Thyroid gland (tissue), 4 donors: ENCODE measurements at places on chromosomes 1 and 21. TPM values are rescaled to one million over a fixed set of nuclear protein-coding genes. Genes with fewer than 3 reads are reported as not detected.

The GJB5 gene
- total RNA-seq, result not detected

The CDA gene
- total RNA-seq, result 0.83 TPM

GRCh38 chr1:117821382-117821755, 108.1 kb downstream of the GDAP2 start:
- H3K36me3 ChIP-seq, result no peaks in the 10 kb centered on the region
- H3K4me1 ChIP-seq, result no peaks in the 10 kb centered on the region
- H3K27me3 ChIP-seq, result no peaks in the 10 kb centered on the region
- H3K27ac ChIP-seq, result no peak overlapping the region
- no peak for DNase-seq
- no peak overlapping the region for H3K4me3 ChIP-seq

DNA sequence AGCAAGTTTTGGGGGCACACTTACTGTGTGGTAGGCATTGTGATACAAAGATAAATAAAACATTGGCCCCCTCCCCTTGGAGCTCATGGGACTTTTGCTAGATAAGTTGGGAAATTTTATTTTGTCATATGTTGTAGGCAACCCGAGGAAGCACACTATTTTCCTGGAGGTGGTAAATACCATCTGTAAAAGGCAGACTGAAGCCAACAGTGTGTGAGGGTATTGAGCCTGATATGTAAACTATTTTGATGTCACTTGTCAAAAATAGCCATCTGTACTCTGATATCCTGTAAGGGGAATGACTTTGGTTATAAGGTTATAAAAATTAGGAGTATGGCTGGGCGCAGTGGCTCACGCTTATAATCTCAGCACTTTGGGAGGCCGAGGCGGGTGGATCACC, 30.6 kb downstream of the VANGL2 start:
- no peaks in the 10 kb centered on the region for H3K27me3 ChIP-seq
- H3K4me1 ChIP-seq, result no peaks in the 10 kb centered on the region
- no peak overlapping the region for H3K4me3 ChIP-seq
- H3K27ac ChIP-seq, result no peak overlapping the region
- no peak for DNase-seq
- H3K36me3 ChIP-seq, result peaks cover 6% of the 10 kb centered on the region

DNA sequence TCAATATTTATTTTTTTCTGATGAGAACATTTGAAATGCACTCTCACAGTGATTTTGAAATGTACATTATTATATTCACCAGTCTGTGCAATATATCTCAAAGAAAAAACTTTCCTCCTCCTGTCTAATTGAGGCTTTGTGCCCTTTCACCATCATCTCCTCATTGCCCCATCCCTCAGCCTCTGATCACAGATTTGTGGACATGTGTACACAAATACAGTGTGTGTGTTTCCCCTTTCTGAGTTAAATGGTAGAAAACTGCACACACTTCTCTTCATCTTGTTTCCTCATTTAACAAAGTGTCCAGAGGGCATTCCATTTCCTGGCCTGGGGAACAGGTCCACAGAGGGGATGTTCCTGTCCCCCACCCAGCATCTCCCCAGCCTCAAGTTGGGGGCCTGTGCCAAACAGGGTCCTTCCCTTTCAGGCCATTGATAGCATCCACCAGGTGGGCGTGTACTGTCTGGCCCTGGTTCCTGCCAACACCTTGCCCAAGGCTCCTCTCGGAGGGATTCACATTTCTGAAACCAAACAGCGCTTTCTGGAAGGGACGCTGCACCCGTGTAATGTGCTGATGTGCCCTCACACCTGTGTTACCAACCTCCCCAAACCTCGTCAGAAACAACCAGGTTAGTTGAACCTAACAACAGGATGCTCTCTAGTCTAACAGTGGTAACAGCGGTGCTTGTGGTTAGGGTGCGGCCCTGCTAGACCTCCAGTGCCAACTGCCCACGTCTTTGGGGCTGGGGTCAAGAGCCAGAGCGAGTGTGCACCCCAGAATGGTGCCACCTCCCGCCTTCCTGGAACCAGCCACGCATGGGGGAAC, 54.6 kb downstream of the S100B start:
- H3K27me3 ChIP-seq, result no peaks in the 10 kb centered on the region
- no peaks in the 10 kb centered on the region for H3K4me1 ChIP-seq
- H3K36me3 ChIP-seq, result peaks cover 47% of the 10 kb centered on the region
- H3K4me3 ChIP-seq, result no peak overlapping the region
- H3K27ac ChIP-seq, result no peak overlapping the region

DNA sequence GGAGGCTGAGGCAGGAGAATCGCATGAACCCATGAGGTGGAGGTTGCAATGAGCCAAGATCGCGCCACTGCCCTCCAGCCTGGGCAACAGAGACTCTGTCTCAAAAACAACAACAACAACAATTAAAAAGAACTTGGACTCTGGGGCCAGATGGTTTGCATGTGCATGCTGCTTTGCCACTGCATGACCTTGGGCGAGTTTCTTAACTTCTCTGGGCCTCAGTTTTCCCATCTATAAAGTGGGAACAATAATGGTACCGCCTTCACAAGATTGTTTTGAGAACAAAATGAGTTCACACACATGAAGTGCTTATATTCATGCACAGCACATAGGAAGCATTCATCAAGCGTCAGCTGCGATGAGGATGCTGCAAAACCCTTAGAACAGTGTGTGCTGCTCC, 74.6 kb downstream of the MAN1C1 start:
- peaks cover 32% of the 10 kb centered on the region for H3K4me1 ChIP-seq
- no peaks in the 10 kb centered on the region for H3K36me3 ChIP-seq
- no peak overlapping the region for H3K4me3 ChIP-seq
- no peak overlapping the region for H3K27ac ChIP-seq
